ENCODE measurements at places on chromosomes 4 and X. TPM values are rescaled to one million over a fixed set of nuclear protein-coding genes. Genes with fewer than 3 reads are reported as not detected.

Gene IRS4
- not detected for total RNA-seq

Gene EXOC1L
- total RNA-seq = not detected

Gene SPANXB1
- not detected for total RNA-seq

Gene XAGE3
- not detected for total RNA-seq

Gene COX18
- total RNA-seq = 27.7 TPM

Gene CTAG1A
- total RNA-seq = not detected

Gene SYN1
- not detected for total RNA-seq

Gene CLDN34
- total RNA-seq = 0.21 TPM
